ENCODE measurements at places on chromosomes 7 and 10. TPM values are rescaled to one million over a fixed set of nuclear protein-coding genes. Genes with fewer than 3 reads are reported as not detected.

Gene NPTX2
- total RNA-seq: 0.31 TPM

Gene PKD2L1
- not detected for total RNA-seq

Gene HTR7
- total RNA-seq: 0.93 TPM

Gene TIAL1
- total RNA-seq: 33.7 TPM

Gene FZD8
- 2.9 TPM for total RNA-seq

Measured in melanocyte of skin (primary cell).